ENCODE measurements at places on chromosomes 2 and 18. TPM values are rescaled to one million over a fixed set of nuclear protein-coding genes. Genes with fewer than 3 reads are reported as not detected.

- peaks cover 4% of the 10 kb centered on the region for H3K36me3 ChIP-seq
- DNase-seq = no peak
- H3K27me3 ChIP-seq = no peaks in the 10 kb centered on the region
- H3K27ac ChIP-seq = no peak overlapping the region
- peak overlapping the region; percentile 8 for H3K4me3 ChIP-seq
- peaks cover 39% of the 10 kb centered on the region for H3K4me1 ChIP-seq
These were observed 23.1 kb downstream of the PPM1B start for GRCh38 chr2:44191739-44192138.

GRCh38 chr2:241199286-241199685 lies 10.8 kb downstream of the ANO7 start:
- H3K4me3 ChIP-seq = no peak overlapping the region
- H3K27me3 ChIP-seq = no peaks in the 10 kb centered on the region
- H3K4me1 ChIP-seq = no peaks in the 10 kb centered on the region
- no peak for DNase-seq
- H3K27ac ChIP-seq = no peak overlapping the region

The NPAS2 gene
- total RNA-seq = 0.54 TPM

DNA sequence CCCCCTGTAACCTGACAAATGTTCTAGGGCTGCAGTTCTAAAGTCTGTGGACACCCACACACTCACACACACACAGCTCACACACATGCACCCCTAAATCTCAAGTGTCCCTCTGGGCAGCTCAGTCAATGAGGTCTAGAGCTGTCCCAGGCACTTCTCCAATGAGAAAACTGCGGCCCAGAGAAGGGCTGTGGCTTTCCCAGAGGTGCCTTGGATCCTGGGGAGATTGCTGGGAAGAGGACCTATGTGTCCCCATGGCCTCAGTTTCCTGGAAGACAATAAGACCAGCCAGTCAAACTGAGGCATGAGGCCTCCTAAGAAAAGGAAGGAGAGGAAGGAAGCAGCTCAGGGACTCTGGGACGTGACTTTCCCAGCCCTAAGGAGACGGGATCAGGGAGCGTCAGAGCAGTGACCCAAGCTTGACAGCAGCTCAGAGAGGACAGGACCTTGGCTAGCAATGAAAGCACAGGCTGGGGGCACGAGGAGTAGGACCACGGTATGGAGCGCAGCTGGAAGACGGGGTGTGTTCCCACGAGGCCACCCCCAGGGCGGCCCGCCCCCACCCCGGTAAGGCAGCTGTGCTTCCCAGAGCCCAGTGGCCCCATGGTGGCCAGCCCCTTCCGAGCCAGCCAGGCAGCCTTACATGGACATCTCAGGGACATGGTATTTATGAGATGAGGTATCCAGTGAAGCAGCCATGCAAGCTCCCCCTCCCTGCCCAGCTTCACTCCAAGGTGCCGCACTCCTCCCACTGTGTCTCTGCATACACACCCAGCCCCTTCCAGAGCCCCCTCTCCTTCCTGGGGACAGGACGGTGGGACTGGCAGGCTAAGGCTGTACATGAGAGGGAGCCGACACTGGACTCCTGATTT lies 46.0 kb downstream of the TNS1 start:
- H3K4me1 ChIP-seq = no peaks in the 10 kb centered on the region
- no peak overlapping the region for H3K27ac ChIP-seq
- H3K36me3 ChIP-seq = no peaks in the 10 kb centered on the region
- DNase-seq = no peak

- H3K36me3 ChIP-seq = peaks cover 54% of the 10 kb centered on the region
- H3K27ac ChIP-seq = no peak overlapping the region
- H3K4me1 ChIP-seq = no peaks in the 10 kb centered on the region
- no peak overlapping the region for H3K4me3 ChIP-seq
These were observed 55.5 kb downstream of the DYNC1I2 start for GRCh38 chr2:171742760-171743159.

DNA sequence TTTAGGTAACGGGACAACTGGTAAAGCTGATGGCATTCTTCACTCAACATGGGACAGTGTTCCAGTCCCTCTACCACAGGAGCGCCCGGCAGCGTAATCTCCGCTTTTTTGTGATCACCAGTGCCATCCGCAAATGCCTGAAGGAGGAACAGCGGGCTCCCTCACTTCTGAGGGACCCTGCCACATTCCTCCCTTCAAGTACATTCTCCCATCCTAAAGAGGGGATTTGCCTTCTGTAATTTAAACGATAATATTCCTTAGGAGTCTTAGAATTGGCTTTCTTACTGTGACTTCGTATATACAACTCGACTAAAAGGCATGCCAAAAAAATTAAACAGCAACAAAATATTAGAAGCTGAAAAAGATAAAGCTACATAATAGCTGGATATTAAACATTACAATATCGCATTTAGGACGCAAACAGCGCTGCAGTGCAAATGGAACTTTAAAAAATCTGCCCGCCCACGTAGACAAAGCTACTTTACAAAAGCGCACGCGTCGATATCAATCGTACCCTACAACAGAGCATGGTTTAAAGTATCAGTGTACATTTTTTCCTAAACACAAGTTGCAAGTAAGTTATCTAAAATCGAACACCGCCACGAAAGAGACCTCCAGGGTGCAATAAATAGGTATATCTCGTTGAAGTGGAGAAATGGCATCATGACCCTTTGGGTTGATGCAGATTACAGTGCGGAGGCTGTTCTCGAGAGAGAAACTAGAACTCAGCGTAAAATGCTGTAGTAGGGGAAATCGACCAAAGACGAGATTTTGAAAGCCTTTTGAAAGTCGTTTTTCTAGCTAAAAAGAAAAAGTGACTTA lies 2.3 kb upstream of the VSNL1 start:
- no peaks in the 10 kb centered on the region for H3K4me1 ChIP-seq
- H3K27ac ChIP-seq = no peak overlapping the region
- no peak for DNase-seq
- H3K4me3 ChIP-seq = no peak overlapping the region
- H3K27me3 ChIP-seq = peaks cover 12% of the 10 kb centered on the region

The ITM2C gene
- 29.3 TPM for total RNA-seq

DNA sequence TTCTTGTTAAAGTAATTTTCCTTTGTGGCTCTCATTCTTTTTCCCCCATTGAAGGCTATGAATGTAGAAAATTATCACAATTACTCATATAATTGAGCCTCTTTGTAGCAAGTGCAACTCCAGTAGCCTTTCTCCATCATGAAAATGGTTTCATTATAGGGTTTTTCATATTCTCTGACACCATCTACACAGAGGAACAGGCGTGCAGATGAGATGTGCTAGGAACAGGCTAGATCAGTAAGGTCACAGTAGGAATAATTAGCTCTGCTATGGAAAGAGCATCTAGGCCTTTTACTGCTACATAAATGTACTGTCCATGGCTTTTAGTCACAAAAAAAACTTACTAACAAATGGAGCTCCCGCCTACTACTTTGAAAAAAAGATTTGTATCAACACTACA lies 12.6 kb upstream of the DLX1 start:
- no peak overlapping the region for H3K27ac ChIP-seq
- no peak for DNase-seq
- H3K4me1 ChIP-seq = no peaks in the 10 kb centered on the region
- H3K27me3 ChIP-seq = peaks cover 4% of the 10 kb centered on the region
- no peak overlapping the region for H3K4me3 ChIP-seq
- no peaks in the 10 kb centered on the region for H3K36me3 ChIP-seq

The ITGB1BP1 gene
- total RNA-seq = 65.3 TPM
